ENCODE measurements at places on chromosomes 2 and 18.

DNA sequence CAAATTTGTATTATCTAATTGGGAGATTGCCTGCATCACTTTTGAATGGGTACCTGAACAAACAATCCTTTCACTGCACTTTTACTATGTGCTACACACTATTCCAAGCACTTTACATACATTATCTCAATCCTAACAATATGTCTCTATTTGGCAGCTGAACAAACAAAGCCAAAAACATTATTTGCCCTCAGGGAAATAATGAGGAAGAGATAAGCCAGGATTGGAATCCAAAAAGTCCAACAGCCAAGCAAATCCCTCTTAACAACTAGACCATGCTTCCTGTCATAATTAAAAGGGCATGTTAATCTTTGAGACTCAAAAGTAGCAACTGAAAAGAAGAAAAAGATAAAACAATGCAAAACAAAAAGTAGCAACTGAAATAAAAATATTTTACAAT, 32.1 kb downstream of the RPRD1A start:
- H3K4me3 ChIP-seq, result no peak overlapping the region
- no peaks in the 10 kb centered on the region for H3K27me3 ChIP-seq
- H3K27ac ChIP-seq, result no peak overlapping the region

- no peaks in the 10 kb centered on the region for H3K27me3 ChIP-seq
- H3K27ac ChIP-seq, result no peak overlapping the region
- no peak for DNase-seq
- no peaks in the 10 kb centered on the region for H3K36me3 ChIP-seq
- no peak overlapping the region for H3K4me3 ChIP-seq
Measured at GRCh38 chr2:143254110-143254509, 124.9 kb downstream of the ARHGAP15 start.

- H3K27ac ChIP-seq, result no peak overlapping the region
- no peak for DNase-seq
- no peaks in the 10 kb centered on the region for H3K36me3 ChIP-seq
- H3K27me3 ChIP-seq, result no peaks in the 10 kb centered on the region
- peaks cover 6% of the 10 kb centered on the region for H3K4me1 ChIP-seq
- no peak overlapping the region for H3K4me3 ChIP-seq
Measured at GRCh38 chr2:48439102-48439501, 90.9 kb upstream of the STON1 start.

DNA sequence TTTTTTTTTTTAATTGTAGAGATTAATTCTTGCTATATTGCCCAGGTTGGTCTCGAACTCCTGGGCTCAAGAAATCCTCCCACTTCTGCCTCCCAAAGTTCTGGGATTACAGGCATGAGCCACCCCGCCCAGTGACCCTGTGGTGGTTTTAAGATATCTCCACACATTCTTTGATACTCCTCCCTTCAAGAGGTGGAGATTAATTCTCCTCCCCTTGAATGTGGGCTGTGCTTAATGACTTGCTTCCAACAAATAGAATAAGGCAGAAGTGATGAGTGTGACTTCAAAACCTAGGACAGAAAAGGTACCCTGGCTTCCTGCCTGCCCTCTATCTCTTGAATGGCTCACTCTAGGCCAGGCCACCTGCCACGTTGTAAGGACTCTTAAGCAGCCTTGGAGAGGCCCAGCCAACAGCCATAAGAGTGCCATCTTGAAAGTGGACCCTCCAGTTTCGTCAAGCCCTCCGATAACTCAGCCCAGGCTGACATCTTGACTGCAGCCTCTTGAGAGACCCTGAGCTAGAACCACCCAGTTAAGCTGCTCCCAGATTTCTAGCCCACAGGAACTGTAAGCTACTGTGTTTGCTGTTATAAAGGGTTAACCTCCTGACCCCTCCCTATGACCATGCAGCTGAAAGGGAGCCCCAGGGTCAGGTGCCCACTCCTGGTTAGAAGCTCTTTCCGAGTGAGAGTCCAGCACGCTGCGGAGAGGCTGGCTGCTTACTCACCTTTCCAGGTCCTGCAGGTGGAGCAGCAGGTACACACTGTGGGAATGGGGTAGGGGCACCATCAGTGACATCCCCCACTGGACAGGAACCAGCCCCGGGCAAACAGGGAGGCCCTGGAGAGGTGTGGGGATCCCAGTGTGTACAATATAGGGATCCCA, 27.6 kb downstream of the MRPL35 start:
- DNase-seq, result no peak
- H3K4me1 ChIP-seq, result peaks cover 3% of the 10 kb centered on the region
- no peak overlapping the region for H3K4me3 ChIP-seq
- H3K27ac ChIP-seq, result no peak overlapping the region
- H3K27me3 ChIP-seq, result no peaks in the 10 kb centered on the region

GRCh38 chr18:59760212-59760611, 63.0 kb upstream of the CCBE1 start:
- H3K4me3 ChIP-seq, result no peak overlapping the region
- no peaks in the 10 kb centered on the region for H3K4me1 ChIP-seq
- H3K36me3 ChIP-seq, result no peaks in the 10 kb centered on the region
- no peaks in the 10 kb centered on the region for H3K27me3 ChIP-seq
- no peak for DNase-seq

DNA sequence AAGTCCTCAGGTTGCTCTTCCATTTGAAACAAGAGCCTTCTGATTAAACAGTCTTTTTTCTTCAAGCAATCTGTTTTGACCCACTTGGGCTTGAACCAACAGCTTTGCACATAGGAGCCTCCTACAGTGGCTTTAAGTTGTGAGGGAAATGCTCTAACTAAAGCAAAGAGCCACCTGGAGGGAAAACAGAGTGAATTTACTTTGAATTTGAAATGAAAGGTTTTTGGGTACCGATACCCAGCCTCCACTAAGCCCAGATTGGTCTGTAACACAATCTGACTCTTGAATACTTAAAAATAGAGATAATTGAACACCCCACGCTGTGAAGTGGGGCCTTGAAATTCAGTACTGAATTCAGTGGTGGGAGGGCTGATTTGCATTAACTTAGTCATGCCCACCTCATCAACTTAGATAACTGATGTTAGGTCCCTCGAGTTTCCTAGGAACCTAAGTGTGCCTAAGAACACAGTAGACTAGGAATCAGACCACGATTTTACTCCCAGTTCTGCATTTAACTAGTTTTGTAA, 56.3 kb upstream of the ACVR1C start:
- H3K36me3 ChIP-seq, result no peaks in the 10 kb centered on the region
- H3K4me3 ChIP-seq, result no peak overlapping the region
- no peak for DNase-seq
- no peak overlapping the region for H3K27ac ChIP-seq
- H3K4me1 ChIP-seq, result no peaks in the 10 kb centered on the region
- peaks cover 3% of the 10 kb centered on the region for H3K27me3 ChIP-seq

DNA sequence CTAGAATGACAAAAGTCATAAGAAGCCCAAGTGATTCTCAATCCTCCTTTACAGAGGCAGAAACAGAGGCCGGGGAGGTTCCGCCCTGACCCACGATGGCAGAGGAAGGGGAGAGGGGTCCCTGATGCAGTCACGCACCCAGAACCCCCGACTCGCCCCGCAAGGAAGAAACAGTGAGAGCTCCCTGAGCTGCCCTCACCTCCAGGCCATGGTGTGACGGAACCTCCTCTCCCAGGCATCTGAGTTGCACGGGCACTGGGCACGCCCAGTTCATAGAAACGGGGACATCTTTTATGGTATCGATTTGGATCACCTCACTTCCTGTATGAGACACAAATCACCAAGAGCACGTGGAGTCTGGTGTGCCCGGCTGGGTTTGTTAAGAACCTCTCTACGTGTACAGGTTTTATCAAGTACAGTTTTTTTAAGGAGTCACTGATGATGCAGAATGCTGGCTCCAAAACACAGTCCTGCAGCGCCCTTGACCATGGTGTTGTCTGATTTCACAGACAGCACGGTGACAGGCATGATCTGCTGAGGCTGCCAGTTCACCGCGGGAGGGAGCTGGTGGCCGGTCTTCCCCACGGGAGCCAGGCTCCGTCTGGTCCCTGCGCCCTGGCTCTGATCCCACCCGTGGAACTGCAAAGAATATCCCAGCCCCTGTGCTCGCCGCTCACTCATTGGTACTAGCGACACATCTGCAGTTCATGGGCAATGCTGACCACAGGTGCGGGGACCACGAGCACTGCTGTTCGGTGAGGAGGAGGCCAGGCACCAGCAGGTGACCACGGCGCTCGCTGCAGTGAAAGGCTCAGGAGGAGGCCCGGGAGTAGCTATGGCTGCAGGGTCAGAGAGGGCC, 35.6 kb downstream of the PXDN start:
- H3K4me3 ChIP-seq, result no peak overlapping the region
- peak overlapping the region; percentile 49 for H3K27ac ChIP-seq
- no peaks in the 10 kb centered on the region for H3K36me3 ChIP-seq
- no peak for DNase-seq
- H3K4me1 ChIP-seq, result peaks cover 11% of the 10 kb centered on the region
- H3K27me3 ChIP-seq, result no peaks in the 10 kb centered on the region

- no peak for DNase-seq
- H3K27ac ChIP-seq, result no peak overlapping the region
- H3K36me3 ChIP-seq, result no peaks in the 10 kb centered on the region
- H3K4me3 ChIP-seq, result no peak overlapping the region
- no peaks in the 10 kb centered on the region for H3K4me1 ChIP-seq
- H3K27me3 ChIP-seq, result no peaks in the 10 kb centered on the region
Measured at GRCh38 chr2:205465791-205466190, 216.5 kb upstream of the NRP2 start.

DNA sequence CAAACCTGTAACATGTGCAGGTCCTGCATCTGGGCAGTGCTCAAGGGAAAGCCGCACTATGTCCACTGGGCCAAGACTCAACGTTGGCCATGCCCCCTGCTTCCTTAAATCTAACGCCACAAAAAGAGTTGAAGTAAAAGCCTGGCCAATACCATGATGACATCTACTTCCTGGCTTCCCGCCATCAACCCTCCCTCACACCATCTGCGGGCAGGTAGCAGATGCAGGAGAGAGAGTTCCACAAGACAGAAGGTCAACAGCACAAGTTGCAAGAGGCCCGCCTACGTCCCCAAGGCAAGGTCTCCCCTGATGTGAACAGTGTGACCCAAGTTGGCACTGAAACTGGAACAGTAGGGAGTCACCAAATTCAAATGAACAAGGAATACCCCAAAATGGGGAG, 48.4 kb downstream of the ABCG8 start:
- DNase-seq, result no peak
- no peaks in the 10 kb centered on the region for H3K36me3 ChIP-seq
- H3K27me3 ChIP-seq, result no peaks in the 10 kb centered on the region
- no peak overlapping the region for H3K4me3 ChIP-seq
- no peak overlapping the region for H3K27ac ChIP-seq

GRCh38 chr18:69885841-69886531, 61.7 kb downstream of the CD226 start:
- H3K4me3 ChIP-seq, result no peak overlapping the region
- H3K4me1 ChIP-seq, result no peaks in the 10 kb centered on the region
- DNase-seq, result no peak
- H3K27ac ChIP-seq, result no peak overlapping the region

DNA sequence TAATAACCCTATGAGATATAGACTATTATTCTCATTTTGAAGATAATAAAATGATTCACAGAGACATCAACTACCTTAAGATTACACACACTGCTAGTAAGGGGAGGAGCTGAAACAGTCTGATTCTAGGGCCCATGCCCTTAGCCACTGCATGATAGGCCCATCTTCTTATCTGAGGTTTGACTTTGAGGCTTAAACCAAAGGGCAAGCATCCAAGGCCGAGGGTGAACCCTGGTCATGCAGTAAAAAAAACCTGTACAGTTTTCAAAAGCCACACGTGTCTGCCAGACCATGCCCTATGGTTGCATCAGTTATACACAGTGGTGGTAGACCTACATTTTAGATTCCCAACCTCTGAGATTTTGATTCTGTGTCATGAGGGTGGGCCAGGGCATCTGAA, 44.8 kb downstream of the POLE4 start:
- no peak overlapping the region for H3K27ac ChIP-seq
- no peaks in the 10 kb centered on the region for H3K4me1 ChIP-seq
- no peak overlapping the region for H3K4me3 ChIP-seq

GRCh38 chr18:3012136-3013023, 564 bp downstream of the LPIN2 start:
- DNase-seq, result peak; percentile 41
- H3K4me1 ChIP-seq, result no peaks in the 10 kb centered on the region
- H3K4me3 ChIP-seq, result peak overlapping the region; percentile 91

DNA sequence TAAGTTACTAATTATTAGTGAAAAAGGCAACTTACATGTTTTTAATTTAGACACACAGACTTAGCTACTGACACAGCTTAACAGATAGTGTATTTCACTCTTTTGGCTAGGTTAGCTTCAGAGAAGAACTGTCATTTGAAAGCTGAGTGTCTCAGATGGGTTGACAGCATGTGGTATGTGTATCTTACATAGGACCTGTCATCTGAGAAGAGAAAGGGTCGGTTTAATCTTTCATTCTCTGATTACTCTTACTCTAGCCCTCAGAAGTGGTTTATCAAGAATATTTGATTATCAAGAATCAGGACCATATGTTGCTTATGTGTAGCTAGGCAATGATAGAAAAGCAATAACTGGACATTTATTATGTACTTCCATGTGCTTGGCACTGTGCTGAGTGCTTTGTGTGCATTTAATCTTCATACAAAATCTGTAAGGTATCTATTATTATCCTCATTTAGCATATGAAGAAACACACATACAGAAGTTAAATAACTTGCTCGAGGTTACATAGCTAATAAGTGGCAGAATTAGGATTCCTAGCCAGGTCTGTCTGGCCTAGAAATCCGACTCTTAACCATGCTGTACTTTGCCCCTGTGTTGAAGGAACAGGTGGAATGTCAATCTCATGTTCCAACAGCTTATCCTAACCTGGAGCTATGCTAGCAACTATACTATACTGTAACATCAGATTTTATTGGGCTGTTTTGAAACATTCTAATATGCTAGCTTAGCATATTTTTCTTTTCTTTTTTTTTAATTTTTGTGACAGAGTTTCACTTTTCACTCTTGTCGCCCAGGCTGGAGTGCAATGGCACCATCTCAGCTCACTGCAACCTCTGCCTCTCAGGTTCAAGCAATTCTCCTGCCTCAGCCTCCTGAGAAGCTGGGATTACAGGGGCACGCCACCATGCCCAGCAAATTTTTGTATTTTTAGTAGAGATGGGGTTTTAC, 28.4 kb downstream of the CFLAR start:
- no peaks in the 10 kb centered on the region for H3K36me3 ChIP-seq
- DNase-seq, result no peak
- H3K27me3 ChIP-seq, result no peaks in the 10 kb centered on the region
- H3K4me1 ChIP-seq, result no peaks in the 10 kb centered on the region
- H3K27ac ChIP-seq, result no peak overlapping the region
- no peak overlapping the region for H3K4me3 ChIP-seq

- no peak overlapping the region for H3K4me3 ChIP-seq
- DNase-seq, result no peak
- H3K27me3 ChIP-seq, result no peaks in the 10 kb centered on the region
- no peaks in the 10 kb centered on the region for H3K4me1 ChIP-seq
- no peak overlapping the region for H3K27ac ChIP-seq
Measured at GRCh38 chr2:36912695-36913094, 53.6 kb downstream of the STRN start.
